Activated T-helper 9 cell treated with anti-CD3 and anti-CD28 coated beads, Interleukin-2, amount 50 U/mL, for 16 hours (primary cell): ENCODE measurements at places on chromosomes 1 and 21.

- DNase-seq: no peak
Measured at GRCh38 chr1:184865831-184866230, 108.5 kb downstream of the NIBAN1 start.

- no peak for DNase-seq
Measured at GRCh38 chr1:77961392-77961791, 17.5 kb downstream of the FUBP1 start.

DNA sequence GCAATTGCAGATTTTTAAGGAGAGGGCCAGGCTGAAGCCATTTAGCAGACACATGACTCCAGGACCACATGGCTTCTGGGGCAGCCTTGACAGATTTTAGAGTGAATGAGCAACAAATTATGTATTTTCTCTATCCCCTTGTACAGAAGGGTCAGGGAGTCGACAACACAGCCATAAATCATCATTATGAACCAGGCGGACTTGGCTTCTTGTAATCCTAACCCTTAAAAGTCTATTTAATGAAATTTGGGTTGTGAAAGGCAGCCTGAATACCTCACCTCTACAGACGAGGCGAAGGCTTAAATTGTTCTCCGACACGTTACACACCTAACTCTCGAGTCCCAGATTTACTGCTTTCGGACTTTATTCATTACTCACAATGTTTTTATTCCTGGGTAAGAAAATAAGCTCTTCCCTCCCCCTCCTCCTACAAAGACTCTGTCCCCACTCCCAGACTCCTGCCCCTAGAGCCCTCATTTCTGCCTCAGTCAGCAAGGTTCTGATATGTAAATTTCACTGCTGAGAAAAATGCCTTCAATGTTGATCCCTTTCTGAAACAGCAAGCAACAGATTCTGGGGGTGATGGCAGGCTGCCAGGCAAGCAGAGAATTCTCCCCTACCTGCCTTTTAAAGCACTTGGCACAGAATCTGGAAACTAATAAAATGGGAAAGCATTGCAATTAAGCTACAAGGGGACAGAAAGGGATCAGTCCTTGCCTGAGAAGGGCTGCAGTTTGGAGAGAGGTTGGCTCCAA is 51.6 kb downstream of the PLPP3 start:
- no peak for DNase-seq

DNA sequence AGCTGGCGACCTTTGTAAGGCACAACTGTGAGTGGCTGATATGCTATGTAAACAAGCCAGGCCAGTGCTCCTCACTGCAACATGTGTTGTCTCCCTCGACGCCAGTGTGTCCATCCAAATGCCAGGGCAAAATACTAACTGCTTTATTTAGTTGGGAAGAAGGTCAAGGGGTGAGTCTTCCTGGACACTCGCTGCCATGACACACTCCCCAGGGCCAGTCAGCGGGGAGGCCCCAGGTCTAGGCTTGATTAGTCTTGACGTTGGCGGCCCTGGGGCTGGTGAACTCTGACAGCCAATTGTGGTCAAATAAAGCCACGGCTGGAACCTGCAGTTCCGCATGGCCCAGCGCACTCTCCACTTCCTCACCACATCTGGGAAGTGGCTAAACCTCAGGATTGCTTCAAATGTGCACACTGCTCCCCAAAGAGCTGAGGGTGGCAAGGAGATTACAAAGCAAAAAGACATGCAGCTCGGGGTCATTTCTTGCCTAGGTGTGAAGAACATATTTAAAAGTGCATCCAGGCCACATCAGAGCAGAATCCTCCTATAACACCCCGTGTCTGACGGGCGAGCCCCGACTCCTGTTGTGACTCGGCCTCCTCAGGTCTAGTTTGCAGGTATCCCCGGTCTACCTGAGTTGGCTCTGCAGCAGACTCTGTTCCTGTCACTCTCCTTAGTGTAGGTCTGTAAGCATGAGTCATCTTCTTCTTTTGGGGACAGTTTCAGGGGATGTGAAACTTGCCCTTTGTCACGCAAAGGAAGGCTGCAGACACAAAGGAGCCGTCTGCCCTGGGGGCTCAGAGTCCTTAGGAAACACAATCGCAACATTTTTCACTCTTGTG is 183.5 kb downstream of the RUNX1 start:
- DNase-seq: no peak

GRCh38 chr21:33231526-33231925 is 1.8 kb downstream of the IFNAR2 start:
- peak; percentile 33 for DNase-seq

DNA sequence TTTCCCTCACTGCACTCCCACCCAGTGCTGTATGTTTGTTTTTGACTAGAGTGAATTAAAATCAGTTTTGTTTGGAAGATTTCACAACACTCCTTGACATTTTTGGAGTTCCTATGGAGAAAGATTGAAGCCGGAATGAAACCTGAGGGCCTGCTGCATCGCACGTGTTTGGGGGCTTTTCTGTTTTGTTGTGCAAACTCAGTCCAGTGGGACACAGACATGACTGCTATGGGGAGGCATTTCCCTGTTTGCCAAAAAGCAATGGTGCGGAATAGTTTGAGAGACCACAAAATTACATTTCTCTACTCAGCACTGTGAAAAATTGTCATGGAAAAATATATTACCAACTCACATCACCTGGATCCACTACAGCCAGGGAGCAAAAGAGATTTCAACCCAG is 43.8 kb upstream of the KCNE2 start:
- no peak for DNase-seq

GRCh38 chr21:44065428-44065827 is 41.8 kb upstream of the PWP2 start:
- peak; percentile 62 for DNase-seq

DNA sequence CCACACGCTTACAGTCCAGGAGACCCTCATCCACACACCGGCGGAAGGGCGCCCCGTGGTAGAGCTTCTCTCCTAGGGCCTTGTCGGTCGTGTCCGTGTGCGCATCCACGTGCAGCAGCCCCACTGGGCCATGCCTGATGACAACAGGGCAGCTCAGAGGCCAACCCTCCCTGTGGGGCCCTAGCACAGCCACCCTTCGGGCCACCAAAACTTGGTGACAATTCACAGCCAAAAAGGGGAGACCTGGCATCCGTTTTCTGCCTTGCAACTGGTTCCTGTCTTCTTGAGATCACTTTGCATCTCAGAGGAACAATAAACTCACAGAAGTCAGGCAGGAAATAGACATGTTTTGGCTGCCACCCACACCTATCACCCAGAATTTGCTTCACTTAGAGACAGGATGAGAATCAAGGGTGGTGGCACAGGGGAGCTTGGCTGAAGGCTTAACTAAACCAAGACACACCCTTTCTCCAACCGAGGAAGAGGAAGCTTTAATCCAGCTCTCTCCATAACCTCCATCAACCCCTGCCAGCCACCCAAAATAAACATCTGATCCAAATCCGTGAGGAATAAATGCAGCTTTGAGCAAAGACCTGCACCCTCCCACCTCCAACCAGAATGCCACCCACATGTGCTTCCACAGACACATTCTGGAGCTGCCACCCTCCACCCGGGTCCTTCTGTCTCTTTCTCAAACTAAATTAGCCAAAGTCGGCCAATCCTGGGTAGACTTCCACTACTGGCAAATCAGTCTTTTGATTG is 5.7 kb downstream of the AGMAT start:
- no peak for DNase-seq

DNA sequence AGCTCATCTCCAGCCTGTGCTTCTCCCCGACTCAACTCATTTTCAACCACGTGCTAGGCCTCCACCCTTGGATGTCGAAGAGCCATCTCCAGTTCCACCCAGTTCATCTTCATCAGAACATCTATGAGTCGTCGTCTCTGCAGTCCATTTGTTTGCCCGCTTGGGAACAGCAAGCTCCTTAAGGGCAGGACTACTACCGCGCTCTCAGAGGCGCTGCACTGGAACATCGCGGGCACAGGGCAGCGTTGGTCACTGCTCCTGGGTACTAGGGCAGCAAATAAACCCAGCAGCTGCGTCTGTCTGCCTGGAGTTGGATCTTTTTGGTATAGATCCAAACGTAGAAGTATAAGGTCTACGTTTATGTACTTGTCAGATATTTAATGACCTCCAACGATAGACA is 478 bp upstream of the PRDM2 start:
- DNase-seq: no peak
